ENCODE measurements at places on chromosomes 3 and 15.

DNA sequence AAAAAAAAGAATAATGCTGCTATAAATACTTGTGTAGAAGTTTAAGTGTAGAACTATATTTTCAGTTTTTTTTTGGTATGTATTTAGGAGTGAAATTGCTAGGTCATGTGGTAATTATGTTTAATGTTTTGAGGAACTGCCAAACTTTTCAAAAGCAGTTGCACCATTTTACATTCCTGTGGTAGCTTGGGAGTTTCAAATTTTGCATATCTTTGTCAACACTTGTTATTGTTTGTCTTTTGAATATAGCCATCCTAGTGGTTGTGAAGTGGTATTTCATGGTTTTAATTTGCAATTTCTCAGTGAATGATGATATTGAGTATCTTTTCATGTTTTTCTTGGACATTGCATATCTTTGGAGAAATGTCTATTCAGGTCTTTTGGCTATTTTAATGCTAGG lies 30.4 kb downstream of the SKIL start:
- DNase-seq = no peak

DNA sequence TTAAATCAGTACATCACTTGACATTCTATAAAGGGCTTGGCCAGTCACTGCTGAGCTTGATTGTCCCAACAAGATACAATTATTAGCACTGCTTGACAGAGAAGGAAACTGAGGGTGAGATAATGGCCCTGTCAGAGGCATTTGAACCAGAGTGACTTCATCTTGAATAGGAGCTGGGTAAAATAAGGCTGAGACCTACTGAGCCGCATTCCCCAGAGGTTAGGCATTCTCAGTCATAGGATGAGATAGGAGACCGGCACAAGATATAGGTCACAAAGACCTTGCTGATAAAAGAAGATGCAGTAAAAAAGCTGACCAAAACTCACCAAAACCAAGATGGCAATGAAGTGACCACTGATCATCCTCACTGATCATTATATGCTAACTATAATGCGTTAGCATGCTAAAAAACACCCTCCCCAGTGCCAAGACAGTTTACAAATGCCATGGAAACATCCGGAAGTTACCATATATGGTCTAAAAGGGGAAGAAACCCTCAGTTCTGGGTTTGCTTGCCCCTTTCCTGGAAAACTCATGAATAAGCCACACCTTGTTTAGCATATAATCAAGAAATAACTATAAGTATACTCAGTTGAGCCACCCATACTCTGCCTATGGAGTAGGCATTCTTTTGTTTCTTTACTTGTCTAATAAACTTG lies 239.1 kb upstream of the SETMAR start:
- no peak for DNase-seq

GRCh38 chr15:45393851-45394250 lies 15.5 kb upstream of the GATM start:
- no peak for DNase-seq

DNA sequence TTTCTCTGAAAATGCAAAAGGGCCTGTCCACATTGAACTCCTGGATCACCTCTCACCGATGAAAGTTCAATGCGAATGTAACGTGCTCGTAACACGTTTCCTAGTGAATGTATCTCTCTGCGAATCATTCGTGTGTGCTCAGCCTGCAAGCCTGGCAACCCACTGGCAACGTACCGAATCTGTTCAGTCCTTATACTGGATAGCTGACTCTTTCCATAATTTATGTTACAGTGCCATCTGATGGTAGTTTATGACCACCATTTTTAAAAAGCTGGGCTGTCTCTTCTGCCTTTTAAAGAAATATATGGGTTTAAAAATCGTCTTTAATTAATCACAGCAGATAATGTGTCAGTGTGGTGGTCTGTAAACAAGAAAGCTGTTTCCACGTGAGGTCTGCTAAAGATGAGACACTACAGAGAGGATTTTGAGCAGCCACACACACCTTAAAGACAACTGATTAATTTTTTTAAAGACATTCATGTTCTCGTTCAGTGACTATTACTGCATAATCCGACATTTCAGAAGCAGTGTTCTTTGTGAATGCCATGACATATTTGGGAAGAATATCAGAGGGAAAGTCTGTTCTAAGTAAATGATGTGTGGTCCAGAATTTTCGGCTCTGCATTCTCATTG lies 69.4 kb upstream of the FOXP1 start:
- no peak for DNase-seq

DNA sequence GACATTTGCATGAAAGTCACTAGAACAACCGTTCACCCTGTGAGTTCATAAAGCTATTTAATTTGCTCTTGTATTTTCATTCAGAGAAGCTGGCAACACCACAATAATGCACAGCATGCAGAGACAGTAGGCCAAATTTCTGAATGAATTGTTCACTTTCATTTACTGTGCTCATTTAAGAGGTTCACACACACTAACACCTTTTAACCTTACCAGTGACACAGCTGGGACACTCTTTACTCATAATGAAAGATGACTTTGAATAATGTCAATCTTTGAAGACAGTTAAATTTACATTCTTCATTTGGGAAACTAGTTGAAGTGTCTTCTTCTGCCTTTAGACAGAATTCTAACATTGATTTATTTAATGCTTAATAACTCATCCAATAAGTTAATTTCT lies 95.7 kb downstream of the ROBO1 start:
- no peak for DNase-seq

GRCh38 chr3:193827040-193827669 lies 234.1 kb downstream of the OPA1 start:
- no peak for DNase-seq

DNA sequence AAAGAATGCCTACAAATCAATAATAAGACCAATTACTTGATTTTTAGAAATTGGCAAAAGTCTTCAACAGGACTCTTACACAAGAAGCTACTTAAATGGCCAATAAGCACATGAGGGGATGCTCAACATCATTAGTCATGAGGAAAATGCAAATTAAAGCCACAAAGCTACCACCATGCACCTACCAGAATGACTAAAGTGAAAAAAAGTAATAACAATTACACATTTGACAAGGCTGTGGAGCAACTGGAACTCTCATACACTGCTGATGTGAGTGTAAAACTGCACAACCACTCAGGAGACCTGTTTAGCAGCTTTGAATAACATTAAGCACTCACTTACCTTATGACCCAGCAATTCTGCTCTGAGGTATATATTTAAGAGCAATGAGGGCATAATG lies 68.4 kb downstream of the PPCDC start:
- DNase-seq = peak; percentile 25

GRCh38 chr3:127889976-127890650 lies 24.9 kb upstream of the KBTBD12 start:
- DNase-seq = no peak

DNA sequence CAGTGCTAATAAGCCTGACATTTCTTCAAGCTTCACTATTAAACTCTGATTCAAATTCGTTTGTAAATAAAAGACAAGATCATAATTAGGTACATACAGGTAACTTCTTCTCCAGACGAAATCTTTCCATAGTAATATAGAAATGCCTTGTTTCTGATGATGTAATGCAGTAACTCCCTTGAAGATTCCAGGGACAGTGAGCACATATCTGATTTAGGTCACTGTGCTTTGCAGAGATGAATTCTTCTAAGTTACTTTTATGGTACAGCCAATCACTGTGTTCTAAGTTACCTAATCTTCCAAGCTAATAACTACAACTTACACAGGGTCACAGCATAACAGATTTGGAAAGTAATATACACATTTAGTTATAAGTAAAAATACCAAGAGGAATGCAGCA lies 27.6 kb downstream of the SLC4A7 start:
- DNase-seq = no peak

- DNase-seq = no peak
Observed at GRCh38 chr3:46462511-46462910, 2.2 kb downstream of the LTF start.

Measured in T-helper 1 cell (primary cell).